Temporal lobe (tissue), 4 donors: ENCODE measurements at places on chromosomes 13 and 19. TPM values are rescaled to one million over a fixed set of nuclear protein-coding genes. Genes with fewer than 3 reads are reported as not detected.

The ERFL gene
- total RNA-seq = not detected

The GRK1 gene
- total RNA-seq = 1.2 TPM

The ZNF723 gene
- not detected for total RNA-seq

The PGLYRP2 gene
- not detected for total RNA-seq

The SHISA7 gene
- 7.1 TPM for total RNA-seq

The CASP14 gene
- not detected for total RNA-seq

The B3GNT8 gene
- 0.49 TPM for total RNA-seq

The FOXA3 gene
- not detected for total RNA-seq

The CPAMD8 gene
- 5.7 TPM for total RNA-seq

The N4BP2L1 gene
- 11.3 TPM for total RNA-seq

The SPTBN4 gene
- total RNA-seq = 25.6 TPM
